GM18507 (cell line): ENCODE measurements at places on chromosomes 2 and 18.

- no peak for DNase-seq
Observed at GRCh38 chr2:182447163-182447562, 20.3 kb upstream of the PDE1A start.

GRCh38 chr2:52335727-52336126 lies 1303.8 kb upstream of the NRXN1 start:
- DNase-seq = no peak

DNA sequence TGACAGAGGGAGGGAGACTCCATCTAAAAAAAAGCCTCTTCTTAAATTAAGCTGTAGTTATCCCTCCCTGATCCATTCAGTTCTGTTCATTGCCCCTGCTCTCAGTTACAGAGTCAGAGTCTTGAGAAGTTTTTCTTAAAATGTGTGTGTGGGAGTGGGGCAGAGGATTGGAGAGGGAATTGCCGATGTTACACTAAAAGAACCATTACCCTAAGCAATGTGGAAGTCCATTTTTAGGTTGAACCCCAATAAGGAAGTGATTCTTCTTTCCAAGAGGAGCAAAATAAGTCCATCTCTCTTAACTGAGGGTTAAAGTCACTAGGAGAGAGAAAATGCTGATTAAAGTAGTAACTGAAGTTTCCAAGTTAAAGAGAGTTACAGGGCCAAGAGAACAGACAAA lies 21.2 kb upstream of the THOC1 start:
- no peak for DNase-seq

DNA sequence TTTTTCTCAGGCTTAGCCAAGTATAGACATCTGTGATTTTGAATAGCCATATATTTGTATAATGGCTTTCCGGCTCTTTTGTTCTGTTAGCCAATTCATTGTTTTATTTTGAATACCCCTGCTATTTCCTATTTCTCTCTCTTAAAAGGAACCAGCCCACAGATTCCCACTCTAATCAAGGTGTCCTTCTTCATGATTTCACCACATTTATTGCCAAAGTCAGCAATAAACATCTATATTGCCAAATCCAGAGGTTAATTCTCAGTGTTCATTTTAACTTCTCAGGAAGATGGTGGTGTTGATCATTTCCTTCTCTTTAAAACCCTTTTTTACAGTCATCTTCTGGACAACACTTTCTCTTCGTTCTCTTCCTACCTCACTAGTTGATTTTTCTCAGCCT lies 13.1 kb upstream of the ITPRID2 start:
- no peak for DNase-seq

GRCh38 chr18:9861157-9861556 lies 24.6 kb upstream of the TXNDC2 start:
- no peak for DNase-seq

DNA sequence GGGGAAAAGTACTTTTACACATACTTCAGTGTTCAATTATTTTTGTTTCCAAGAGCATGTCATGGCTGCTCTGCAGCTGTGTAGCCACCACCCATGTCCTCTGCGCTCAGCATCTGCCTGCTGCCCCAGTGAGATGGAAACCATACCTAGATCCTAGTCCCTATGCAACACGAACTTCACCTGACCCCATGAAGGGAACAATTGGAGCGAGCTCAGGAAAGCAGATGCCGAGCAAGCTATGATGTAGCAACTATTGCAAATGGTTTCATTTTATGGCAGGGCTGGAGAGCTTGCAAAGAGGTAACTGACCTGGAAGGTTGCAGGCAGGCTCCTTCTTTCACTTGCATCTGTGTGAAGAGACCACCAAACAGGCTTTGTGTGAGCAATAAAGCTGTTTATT lies 1.3 kb upstream of the CCDC141 start:
- DNase-seq = no peak

DNA sequence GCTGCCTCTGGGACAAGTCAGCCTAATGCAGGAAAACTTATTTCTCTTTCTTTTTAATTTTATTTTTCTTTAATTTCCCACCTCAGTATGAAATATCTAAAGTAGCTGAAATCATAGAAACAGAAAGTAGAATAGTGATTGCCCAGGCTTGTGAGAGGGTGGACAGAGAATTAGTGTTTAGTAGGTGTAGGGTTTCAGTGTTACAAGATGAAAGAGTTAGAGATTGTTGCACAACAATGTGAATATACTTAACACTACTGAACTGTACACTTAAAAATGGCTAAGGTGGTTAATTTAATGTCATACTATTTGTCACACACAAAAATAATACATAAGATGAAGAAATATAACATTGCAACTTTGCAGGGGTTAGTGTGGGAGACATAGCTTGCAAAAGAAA lies 80.8 kb downstream of the NAT8 start:
- no peak for DNase-seq

DNA sequence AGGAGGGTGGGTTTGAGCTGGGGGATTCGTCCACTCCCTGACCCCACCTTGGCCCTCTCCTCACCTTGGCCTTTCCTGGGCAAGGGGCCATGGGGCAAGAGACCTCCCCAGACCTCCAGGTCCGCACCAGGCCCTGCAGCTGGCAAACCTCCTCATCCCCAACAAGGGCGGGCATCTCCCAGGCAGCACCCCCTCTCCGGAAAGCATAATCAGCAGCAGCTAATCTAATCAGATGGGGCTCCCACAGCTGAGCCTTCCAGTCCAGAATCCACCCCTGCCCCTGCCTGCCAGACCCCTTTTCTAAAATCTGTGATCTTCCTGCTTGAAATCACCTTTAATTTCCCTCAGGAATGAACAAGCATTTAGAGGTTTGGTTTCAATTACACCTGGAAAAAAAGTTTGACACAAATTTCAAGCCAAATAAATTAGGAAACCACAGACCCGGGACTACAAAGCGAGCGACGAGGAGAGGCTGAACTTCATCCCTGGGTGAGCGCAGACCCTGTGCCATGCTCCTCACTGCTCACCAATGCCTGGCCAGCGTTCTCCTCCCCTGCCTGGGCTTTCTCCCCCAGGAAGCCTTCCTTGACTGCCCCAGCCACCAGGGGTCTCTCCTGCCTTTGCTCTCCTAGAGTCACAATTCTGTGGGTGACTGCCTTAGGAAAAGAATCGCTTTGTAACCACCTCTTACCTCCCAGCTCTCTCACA lies 143.0 kb upstream of the MYCN start:
- DNase-seq = no peak

DNA sequence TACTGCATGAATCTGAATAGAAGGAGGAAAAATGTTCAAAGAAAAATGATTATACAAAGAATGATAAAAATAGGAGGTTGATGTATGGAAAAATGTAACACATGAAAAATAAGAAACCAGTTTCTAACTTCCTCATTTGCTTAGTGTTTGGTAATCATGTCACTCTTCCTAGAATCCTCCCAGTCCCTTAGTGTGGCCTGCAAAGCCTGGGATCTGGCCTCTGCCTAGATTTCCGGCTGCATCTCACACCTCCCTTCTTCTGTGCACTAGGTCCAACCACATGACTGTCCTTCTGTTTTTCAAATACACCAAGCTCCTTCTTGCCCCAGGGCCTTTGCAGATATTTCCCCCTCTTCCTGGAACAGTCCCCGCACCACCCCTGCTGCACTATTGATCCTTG lies 76.8 kb upstream of the RBMS1 start:
- no peak for DNase-seq

- DNase-seq = no peak
Observed at GRCh38 chr2:131125195-131125757, 20.1 kb downstream of the PLEKHB2 start.

DNA sequence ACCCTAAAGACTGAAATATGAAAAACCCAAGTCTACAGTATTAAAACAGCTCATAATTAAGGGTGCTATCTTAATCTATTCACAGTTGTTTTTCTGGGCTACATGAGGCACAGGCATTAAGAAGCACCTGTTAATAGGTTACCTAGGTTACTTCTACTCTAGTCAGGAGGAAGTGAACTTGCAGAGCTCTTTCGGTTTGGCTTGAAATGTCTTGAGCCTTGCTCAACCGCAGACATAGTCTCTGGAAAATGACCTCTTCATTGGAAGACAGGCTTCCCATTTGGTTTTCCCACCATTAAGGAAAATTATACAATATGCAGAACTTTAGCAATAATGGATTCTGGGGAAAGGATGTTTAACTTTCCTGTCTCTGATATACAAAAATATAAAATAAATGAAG lies 142.3 kb upstream of the KCNJ3 start:
- DNase-seq = no peak

GRCh38 chr18:30988440-30988839 lies 54.1 kb downstream of the DSC3 start:
- DNase-seq = no peak

GRCh38 chr2:169069341-169069740 lies at the start of gene DHRS9:
Gene DHRS9 (plus strand): TSS chr2:169069563. CDS start chr2:169081582, 12,019 bp downstream.
- DNase-seq = no peak

- DNase-seq = no peak
Observed at GRCh38 chr2:71457123-71457915, 4.0 kb downstream of the DYSF start.

DNA sequence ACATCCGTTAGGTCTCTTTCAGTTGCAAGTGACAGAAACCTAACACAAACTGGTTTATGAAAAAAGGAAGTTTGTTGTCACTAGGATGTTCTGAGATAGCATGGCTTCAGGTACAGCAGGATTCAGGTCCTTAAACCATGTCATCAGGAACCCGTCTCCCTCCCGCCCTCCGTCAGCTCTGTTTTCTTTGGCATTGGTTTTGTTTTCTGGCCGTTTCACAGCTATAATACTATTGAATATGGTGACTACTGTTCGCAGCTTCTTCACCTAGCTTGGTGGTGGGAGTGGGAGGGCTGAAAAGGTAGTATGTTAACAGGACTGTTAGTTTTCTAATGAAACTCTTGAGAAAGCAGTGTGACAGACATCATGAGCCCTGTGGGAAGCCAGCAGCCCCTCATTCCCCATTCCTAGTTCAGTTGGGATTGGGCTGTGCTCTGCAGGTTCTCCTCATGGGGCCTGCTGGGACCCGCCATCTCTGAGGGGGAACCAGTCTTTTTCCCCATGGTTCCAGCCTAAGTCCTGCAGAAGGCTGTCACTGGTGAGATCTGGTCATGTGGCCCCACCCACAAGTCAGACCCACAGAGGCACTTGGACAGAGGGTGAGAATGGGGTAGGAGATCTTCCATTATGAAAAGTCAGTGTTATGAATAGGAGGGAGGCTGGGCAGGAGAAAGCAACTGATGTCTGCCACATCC lies 12.1 kb downstream of the PTMA start:
- DNase-seq = no peak

DNA sequence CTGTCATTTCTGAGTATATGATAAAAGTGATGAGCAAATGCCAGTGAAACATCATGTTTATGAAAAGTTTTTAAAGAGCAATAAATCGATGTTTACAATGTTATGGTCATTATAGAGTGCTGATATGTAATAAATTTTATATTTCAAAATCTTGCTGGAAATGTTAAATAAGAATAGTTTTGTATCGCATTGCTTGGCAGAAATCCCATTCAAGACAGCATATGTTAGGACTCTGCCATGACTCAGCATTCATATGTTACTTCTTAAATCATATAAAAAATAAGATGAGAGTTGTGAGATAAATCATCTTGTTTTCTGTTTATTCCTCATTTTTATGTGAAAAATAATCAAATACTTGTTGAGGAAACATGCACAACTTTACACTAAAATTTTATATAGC lies 949.9 kb upstream of the NRXN1 start:
- DNase-seq = no peak

GRCh38 chr2:36971990-36972389 lies 5.7 kb upstream of the STRN start:
- DNase-seq = no peak

- no peak for DNase-seq
Observed at GRCh38 chr18:26708806-26709716, 156.4 kb downstream of the AQP4 start.

GRCh38 chr18:7681298-7681697 lies 114.2 kb downstream of the PTPRM start:
- DNase-seq = no peak

GRCh38 chr2:132804051-132804450 lies 134.0 kb upstream of the LYPD1 start:
- DNase-seq = no peak

DNA sequence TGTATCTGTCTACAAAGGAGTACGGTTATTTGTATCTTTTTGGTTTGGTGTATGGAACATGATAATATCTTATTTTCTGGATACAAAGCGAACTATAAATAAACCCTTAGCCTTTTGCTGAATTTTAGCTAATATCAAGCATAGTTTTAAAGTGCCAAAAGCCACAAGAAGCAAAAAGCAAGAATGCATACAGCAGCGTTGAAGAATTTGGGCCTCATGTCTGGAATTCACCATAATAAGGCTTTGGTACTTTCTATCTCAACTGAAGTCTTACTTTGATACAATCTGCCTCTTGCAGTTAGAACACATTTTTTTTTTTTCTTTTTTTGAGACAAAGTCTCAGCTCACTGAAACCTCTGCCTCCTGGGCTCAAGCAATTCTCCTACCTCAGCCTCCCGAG lies 151.5 kb downstream of the ERBB4 start:
- DNase-seq = no peak

GRCh38 chr2:190948671-190949070 lies 65.3 kb downstream of the STAT1 start:
- no peak for DNase-seq

GRCh38 chr2:73588177-73588576 lies 54.0 kb downstream of the NAT8 start:
- no peak for DNase-seq

- peak; percentile 70 for DNase-seq
Observed at GRCh38 chr2:26503231-26503880, 25.4 kb upstream of the OTOF start.

GRCh38 chr18:49733321-49733720 lies 80.0 kb downstream of the ACAA2 start:
- no peak for DNase-seq

GRCh38 chr2:75066121-75066902 lies 107.9 kb downstream of the POLE4 start:
- DNase-seq = no peak

DNA sequence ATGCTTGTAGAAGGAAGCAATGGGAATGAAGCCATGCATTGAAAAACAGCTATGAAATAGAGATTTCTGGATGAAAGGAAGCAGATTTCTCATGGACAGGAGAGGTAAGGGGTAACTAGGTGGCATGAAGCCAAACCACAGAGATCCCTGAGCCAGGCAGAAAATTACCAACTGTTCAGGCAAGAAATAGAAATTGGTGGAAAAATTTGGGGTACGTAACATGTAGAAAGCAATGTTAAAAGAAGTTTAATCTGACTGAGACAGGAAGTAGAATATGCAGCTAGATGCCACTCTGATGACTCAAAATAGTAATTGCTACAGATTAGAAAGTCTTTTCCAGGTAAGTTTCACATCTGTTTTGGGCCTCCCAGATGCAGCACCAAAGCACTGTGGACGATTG lies 928.5 kb upstream of the CELF4 start:
- DNase-seq = no peak

DNA sequence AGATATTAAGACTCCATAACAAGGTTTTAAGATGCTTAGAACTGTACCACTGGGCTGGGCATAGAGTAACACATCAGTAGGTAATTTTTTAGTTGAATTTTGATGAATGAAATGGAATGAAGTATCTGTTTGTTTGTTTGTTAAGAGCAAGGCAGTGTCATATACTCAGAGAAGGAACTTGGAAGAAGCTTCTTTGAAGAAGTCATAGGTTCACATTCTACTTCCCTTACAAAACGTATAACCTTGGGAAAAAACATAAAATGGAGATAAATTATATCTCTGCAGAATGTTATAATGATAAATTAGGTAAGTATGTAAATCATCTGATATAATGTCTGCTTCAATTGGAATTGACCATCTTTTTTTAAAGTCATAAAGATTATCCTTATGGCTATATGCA lies 122.1 kb upstream of the SLC39A10 start:
- no peak for DNase-seq

- DNase-seq = no peak
Observed at GRCh38 chr18:48862132-48862531, 88.6 kb downstream of the SMAD7 start.
